Activated CD8-positive, alpha-beta T cell treated with anti-CD3 and anti-CD28 coated beads for 36 hours (primary cell): ENCODE measurements at places on chromosomes 5 and 9. TPM values are rescaled to one million over a fixed set of nuclear protein-coding genes. Genes with fewer than 3 reads are reported as not detected.
A peak's percentile ranks its signal among the peaks of the same experiment; 100 is the strongest.

The CER1 gene
- not detected for total RNA-seq

DNA sequence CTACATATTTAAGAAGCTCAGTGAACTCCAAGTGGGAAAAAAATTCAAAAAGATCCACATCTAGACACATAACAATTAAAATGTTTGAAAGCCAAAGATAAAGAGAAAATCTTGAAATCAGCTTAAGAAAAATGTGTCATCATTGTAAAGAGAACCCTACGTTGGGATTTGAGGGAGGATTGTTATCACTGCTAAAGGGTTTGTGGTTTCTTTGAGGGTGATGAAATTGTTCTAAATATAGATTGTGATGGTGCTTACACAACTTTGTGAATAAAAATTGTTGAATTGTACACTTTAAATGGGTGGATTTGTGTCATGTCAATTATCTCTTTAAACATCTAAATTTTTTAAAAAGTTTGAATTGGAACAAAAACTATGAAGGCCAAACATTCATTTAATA is 92.2 kb upstream of the ADAMTS19 start:
- DNase-seq, result no peak

GRCh38 chr9:18149471-18150011 is 324.4 kb upstream of the ADAMTSL1 start:
- no peak for DNase-seq

DNA sequence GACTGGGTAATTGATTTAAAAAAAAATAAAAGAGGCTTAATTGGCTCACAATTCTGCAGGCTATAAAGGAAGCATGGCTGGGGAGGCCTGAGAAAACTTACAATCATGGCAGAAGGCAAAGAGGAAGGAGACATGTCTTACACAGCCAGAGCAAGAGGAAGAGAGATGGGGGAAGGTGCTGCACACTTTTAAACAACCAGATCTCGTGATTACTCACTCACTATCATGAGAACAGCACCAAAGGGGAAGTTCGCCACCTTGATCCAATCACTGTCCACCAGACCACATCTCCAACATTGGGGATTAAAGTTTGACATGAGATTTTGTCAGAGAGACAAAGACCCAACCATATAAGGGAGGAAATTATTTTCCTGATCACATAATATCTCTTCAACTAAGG is 138.8 kb upstream of the NR4A3 start:
- DNase-seq, result no peak

GRCh38 chr5:152723482-152723881 is 318.4 kb upstream of the NMUR2 start:
- no peak for DNase-seq

GRCh38 chr5:174071484-174071883 is 26.0 kb downstream of the NSG2 start:
- DNase-seq, result no peak

The PCDHB6 gene
- total RNA-seq, result not detected

DNA sequence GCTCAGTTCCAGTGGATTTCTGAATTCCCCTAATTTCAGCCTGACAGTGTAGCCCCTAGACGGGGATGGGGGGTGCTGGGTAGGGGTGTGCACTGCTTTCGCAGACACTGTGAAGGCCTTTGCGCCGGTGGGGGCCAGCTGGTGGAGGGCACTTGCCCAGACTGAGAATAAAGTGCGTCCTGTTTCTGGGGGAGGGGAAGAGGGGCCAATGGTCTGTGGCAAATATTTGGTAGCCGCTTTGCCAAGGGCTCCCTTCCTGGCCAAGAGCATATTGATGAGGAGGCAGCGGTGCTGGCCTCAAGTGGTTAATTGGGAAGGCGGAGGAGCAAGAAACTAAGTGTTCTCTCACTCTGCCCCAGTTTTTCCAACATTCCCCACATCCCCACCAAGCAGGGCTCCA is 1.4 kb downstream of the CXCL14 start:
- no peak for DNase-seq

DNA sequence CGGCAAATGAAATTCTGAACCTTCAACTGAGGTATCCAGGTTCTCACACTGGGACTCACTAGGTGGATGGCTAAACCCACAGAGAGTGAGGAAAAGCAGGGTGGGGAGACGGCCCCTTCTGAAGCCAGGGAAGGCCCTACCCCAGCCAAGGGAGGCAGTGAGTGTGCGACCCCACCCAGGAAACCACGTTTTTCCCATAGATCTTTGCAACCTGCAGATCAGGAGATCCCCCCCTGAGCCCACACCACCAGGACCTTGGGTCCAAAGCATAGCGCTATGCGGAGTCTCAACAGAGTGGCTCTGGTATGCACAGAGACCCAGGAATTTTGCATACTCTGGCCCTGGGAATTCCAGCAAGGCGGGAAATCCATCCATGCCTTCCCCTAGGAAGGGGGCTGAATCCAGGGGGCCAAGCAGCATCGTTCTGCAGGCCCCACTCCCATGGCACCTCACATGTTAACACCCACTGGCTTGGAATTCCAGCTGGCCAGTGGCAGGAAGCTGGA is 19.9 kb downstream of the DTWD2 start:
- DNase-seq, result no peak

DNA sequence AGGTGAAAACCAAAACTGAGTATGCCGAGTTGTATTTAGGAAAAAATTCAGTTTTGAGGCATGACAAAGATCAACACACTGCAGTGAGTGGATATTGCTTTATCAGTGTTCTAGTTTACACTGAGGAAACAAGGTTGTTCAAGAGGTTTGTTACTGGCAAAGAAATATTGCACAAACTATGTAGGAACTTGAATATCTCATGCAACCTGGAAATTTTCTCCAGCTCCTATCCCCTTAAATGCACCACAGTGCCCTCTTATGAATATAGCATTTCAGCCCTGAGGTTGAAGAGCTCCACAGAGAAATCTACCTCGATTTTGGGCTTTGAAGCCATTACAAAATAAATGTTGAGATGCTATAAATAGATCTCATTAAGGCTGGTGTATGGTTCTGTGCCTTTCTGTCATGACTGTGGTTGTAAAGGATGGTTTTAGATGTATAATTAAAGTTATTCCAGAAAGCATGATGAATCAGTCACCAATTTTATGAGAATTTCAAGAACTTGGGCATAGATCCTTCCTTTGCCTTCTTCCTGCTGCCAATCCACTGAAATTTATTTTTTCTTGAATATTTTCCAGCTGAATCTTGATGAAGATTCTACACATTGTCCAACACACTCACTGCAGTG is 159.3 kb downstream of the SPATA31D1 start:
- no peak for DNase-seq

GRCh38 chr5:141362719-141363118 is 1.2 kb upstream of the PCDHGA5 start:
- DNase-seq, result no peak

The GABBR2 gene
- total RNA-seq, result not detected

The SCGB3A2 gene
- not detected for total RNA-seq

DNA sequence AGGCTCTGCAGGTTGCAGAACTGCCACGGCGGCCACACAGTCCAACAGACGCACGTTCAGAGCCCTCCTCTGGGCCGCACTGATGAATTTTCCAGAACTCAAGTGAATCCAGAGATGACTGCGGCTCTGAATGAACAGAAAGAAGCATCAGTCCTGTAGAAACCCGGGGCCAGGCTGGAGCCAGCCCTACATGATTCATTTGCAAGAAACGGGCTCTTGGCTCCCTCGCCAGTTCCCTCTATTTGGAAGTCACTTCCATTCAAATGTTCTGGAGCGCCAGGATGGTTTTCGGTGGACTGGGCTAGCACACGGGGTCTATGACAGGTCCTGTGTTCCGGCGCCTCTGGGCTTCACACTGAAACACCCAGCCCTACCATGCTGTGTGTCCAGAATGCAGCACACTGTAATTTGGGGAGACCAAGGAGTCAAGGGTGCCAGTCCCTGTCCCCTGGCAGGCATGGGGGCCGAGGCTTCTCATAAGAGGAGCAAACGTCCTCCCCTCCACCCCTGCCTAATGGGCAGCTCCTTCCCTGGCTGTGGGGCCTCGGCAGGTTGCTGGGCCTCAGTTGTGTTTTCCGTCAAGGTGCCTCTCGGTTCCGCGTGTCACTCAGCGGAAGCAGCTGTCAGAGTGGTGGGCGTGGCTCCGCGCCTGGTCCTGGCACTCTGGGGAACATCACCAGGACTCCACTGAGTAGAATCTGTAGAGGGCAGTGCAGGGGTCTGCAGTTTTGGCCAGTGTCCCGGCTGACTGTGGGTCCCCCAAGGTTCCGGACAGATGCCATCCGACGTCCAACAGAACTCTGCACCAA is 18.1 kb upstream of the COL5A1 start:
- no peak for DNase-seq

GRCh38 chr9:115213818-115214334 is 95.9 kb upstream of the TNC start:
- DNase-seq, result no peak

DNA sequence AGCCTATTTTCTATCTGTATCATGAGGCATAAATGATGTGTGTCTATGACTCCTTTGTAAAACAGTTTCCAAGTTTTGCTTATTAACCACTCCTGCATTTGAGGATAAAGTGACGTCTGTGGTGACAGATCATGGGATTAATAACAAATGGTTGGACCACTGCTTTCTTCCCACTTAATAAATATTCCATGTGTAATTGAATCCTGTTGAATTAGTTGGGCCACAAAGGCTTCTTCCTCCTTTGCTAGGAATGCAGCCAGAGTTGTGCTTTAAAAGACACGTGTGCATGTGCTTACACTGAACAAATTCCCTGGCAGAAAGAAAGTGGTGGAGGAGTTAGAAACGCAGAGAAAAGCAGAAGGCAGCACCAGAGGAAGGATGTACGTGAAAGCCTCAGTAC is 150.2 kb downstream of the ACTBL2 start:
- no peak for DNase-seq

The ERAP2 gene
- total RNA-seq, result 44.5 TPM

The TMEM252 gene
- total RNA-seq, result not detected

- no peak for DNase-seq
These were observed 1030.0 kb downstream of the CDH12 start for GRCh38 chr5:21823076-21823574.

- peak; percentile 24 for DNase-seq
These were observed 12.5 kb upstream of the CTSL start for GRCh38 chr9:87713278-87713987.

DNA sequence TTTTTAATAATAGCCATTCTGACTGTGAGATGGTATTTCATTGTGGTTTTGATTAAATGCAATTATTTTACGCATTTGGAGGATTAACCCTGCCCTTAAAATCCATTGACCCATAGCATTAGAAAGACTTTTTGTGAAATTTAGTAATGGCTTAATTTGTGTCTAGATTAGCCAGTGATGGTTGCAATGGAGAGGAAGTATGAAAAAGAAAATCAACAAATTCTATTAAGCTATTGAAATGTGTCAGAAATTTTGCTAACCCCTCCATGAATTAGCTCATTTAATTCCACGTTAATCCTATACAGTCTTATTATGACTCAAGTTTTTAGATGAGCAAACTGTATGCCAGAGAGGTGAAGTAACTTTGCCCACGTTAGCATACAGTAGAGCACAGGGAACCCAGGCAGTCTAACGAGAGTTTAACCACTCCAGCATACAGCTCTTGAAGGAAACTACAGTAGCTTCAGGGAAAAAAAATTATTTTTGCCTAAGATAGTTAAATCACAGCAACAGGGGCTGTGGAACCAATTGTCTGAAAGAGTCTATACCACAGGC is 158.2 kb upstream of the PPP2R2B start:
- DNase-seq, result no peak

DNA sequence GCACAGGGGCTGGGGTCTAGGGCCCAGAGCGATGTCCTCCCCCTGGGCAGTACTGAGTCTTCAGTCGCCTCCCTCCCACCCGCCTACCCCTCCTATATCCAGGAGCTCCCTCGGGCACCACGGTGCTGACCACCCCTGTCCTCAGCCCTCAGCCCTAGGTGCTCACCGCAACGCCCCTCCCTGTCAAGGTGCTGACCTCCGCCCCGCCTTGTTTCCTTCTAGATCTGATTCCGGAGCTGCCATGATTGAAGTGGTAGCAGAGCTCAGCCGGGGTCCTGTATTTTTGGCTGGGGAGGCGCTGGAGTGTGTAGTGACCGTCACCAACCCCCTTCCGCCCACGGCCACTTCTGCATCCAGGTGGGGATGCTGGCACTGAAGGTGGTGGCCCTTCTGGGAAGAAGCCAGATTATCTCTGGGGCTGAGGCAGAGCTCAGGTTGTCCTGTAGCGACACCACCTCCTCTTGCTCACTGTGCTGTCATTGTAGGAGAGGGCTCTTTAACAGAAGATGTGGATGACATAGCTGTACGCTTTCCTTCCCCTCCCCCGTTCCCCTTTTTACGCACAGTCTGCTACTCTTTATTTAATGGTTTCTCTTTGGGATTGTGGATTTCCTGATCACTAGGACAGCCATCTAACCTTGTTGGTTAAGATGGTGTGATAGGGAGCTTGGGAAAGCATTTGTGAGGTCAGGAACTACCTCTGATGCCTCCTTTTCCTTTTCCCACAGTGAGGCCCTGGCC is 598 bp downstream of the RGP1 start:
- peak; percentile 64 for DNase-seq

- peak; percentile 10 for DNase-seq
These were observed 78.8 kb upstream of the GPBP1 start for GRCh38 chr5:57094753-57095683.

DNA sequence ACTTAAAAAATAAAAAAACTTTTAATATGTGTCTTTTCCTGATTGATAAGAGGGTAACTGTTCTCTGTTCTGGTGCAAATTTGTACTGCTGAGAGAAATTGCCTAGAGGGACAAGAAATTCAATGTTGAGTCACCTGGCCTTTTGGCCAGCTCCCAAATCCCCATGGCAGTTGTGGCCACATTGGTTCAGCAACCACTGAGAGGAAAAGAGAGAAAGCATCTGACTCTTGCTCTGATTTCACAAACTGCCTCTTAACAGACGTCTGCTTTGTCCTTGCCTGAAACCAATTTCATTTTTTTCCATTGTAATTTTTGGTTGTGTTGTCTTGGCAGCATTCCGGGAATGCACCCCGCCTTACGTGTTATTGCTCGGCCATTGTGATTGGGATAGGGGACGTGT is 42.4 kb downstream of the NTRK2 start:
- DNase-seq, result no peak

GRCh38 chr5:58188262-58188651 is 271.6 kb downstream of the PLK2 start:
- no peak for DNase-seq

DNA sequence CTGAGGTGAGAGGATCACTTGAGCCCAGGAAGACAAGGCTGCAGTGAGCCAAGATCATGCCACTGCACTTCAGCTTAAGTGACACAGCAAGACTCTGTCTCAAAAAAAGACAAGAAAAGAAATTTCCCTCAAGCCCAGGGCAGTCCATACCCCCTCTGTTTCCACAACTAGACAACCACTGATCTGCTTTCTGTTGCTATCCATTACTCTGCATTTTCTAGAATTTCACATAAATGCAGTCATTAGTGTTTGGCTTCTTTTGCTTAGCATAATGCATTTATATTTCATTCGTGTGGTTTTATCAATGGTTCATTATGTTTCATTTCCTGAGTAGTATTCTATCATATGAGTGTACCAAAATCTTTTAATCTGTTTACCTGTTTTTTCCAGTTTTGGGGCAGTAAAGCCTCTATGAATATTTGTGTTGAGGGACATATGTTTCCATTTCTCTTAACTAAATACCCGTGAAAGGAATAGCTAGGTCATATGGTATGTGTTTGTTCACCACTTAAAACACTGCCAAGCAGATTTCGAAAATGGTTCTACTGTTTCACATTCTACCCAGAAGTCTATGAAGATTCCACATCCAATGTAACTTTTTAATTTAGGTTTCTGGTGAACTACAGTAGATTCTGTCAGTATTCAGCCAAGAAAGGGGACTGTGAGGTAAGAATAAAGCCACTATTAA is 271.8 kb downstream of the ZNF608 start:
- DNase-seq, result no peak

GRCh38 chr5:105968981-105969380 is 1701.8 kb downstream of the EFNA5 start:
- DNase-seq, result no peak

The HTR4 gene
- total RNA-seq, result not detected

- no peak for DNase-seq
These were observed 33.5 kb downstream of the ELOVL7 start for GRCh38 chr5:60810438-60811085.
